Stimulated activated CD8-positive, alpha-beta memory T cell treated with anti-CD3 and anti-CD28 coated beads, Interleukin-15, amount 100 ng/mL, for 4 hours (primary cell): ENCODE measurements at places on chromosomes 6 and 20.

- no peak for DNase-seq
Measured at GRCh38 chr20:38789503-38790199, 15.8 kb upstream of the PPP1R16B start.

DNA sequence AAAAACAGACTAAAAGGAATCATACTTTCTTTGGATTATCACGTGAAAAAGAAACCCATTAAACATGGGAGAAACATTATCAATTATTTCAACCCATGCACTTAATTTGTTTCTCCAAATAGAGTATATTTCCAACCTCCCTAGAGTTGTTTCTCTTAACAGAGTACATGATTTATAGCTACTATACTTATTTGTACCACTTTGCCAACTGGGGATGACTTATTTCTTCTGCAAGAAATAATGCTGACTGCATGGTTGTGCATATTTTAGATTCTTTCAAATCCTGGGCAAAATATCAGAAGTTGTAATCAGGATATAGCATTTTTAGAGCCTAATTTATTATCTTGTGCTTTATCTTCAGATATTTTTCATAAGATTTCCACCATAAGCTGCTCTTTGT, 629.1 kb upstream of the EYS start:
- no peak for DNase-seq

- DNase-seq = no peak
Measured at GRCh38 chr6:143192766-143193165, 132.1 kb downstream of the AIG1 start.

GRCh38 chr6:169172946-169173345, 80.7 kb downstream of the THBS2 start:
- DNase-seq = no peak
